ENCODE measurements at places on chromosomes 7 and 10. TPM values are rescaled to one million over a fixed set of nuclear protein-coding genes. Genes with fewer than 3 reads are reported as not detected.

The SPOCK2 gene
- polyA plus RNA-seq, result 0.11 TPM

The EPDR1 gene
- 0.06 TPM for polyA plus RNA-seq

The VOPP1 gene
- polyA plus RNA-seq, result 64.8 TPM

The LEP gene
- polyA plus RNA-seq, result not detected

The GJD4 gene
- not detected for polyA plus RNA-seq

The ZNF138 gene
- 2.6 TPM for polyA plus RNA-seq

The PLOD3 gene
- polyA plus RNA-seq, result 82.5 TPM

The TAS2R41 gene
- not detected for polyA plus RNA-seq

The UTF1 gene
- polyA plus RNA-seq, result not detected

The C10orf105 gene
- polyA plus RNA-seq, result not detected

The HMX3 gene
- polyA plus RNA-seq, result not detected

The CRPPA gene
- polyA plus RNA-seq, result 0.23 TPM

Data from foreskin keratinocyte (primary cell).